ENCODE measurements at places on chromosomes 2 and 18.

DNA sequence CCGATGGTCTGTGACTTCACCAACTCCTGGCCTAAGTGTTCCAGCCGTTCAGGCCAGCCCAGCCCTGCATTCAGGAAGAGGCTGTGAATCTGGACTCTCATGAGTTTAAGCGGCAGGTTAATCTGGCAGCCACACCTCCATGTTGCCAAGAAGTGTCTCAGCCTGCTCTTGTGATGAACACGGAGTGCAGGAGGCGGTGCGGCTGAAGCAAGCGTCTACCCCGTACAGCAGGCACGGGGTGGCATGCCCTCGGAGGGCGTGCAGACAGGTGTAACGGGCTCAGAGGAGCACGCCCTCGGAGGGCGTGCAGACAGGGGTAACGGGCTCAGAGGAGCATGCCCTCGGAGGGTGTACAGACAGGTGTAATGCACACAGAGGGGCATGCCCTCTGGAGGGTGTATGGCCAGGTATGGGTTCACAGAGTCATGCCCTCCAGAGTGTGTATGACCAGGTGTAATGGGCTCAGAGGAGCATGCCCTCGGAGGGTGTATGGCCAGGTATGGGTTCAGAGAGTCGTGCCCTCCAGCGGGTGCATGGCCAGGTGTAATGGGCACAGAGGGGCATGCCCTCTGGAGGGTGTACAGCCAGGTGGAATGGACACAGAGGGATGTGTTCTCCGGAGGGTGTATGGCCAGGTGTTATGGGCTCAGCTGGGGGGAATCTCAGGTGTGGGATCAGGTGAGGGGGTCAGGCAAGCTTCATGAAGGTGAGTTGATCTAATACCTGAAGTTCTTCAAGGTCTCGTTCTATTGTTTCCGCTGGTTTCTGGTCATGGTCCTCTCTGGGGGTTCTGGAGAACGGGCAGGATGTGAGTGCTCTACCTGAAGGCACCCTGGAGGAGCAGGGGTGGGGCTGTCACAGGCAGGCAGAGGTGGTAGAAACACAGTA lies 22.6 kb downstream of the CROCC2 start:
- no peak for DNase-seq

DNA sequence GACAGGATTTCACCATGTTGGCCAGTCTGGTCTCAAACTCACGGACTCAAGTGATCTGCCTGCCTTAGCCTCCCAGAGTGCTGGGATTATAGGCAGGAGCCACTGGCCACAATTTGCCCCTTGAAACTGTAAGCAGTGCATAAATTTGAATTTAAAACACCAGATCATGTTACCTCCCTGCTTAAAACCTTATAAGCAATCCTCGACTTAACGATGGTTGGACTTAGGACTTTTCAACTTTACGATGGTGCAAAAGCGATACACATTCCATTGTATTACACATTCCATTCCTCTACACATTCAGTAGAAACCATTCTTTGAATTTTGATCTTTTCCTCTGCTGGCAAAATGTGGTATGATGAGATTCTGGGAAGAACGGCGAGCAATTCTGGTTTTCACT lies 23.2 kb upstream of the EFR3B start:
- no peak for DNase-seq

DNA sequence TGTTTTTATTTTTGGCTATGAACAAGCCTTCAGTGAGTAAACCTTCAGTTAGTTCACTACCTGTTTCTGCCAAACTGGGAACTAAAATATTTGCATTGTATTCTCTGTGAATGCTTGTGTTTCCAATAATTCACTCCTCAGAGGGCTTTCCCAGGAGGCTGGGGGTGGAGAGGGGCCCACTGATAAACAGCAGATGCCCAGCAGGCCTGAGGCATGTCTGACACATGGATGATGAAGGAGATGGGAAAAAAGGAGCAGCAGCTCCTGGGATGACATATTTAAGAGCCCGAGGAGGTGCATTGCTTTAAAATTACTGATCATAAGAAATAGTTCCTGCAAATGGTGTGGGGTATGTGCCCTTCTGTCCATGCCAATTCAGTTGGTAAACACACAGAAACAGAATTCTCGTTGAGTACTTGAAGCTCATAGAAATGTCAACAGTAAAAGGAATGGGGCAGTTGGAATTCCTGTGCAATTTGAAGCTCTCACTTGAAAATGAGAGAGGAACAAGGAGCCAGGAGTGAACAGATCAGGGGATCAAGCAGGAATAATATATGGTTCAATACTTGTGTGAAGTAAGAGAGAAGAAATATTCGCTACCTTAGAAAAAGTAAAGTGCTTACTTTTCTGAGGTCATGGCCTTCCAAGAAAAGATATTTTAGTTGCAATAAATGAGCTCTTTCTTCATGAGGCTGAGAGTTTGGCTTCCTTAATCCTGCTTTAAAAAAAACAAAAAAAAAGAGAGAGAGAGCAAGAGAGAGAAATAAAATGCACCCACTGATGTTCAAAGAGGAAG lies 22.0 kb upstream of the HNMT start:
- no peak for DNase-seq

GRCh38 chr2:66872081-66872985 lies 437.4 kb downstream of the MEIS1 start:
- DNase-seq: no peak

- no peak for DNase-seq
Measured at GRCh38 chr2:45134014-45134413, 124.8 kb upstream of the SIX2 start.

- peak; percentile 3 for DNase-seq
Measured at GRCh38 chr2:39728941-39729351, 50.1 kb downstream of the THUMPD2 start.

- no peak for DNase-seq
Measured at GRCh38 chr18:57775937-57776336, 27.2 kb downstream of the ATP8B1 start.

DNA sequence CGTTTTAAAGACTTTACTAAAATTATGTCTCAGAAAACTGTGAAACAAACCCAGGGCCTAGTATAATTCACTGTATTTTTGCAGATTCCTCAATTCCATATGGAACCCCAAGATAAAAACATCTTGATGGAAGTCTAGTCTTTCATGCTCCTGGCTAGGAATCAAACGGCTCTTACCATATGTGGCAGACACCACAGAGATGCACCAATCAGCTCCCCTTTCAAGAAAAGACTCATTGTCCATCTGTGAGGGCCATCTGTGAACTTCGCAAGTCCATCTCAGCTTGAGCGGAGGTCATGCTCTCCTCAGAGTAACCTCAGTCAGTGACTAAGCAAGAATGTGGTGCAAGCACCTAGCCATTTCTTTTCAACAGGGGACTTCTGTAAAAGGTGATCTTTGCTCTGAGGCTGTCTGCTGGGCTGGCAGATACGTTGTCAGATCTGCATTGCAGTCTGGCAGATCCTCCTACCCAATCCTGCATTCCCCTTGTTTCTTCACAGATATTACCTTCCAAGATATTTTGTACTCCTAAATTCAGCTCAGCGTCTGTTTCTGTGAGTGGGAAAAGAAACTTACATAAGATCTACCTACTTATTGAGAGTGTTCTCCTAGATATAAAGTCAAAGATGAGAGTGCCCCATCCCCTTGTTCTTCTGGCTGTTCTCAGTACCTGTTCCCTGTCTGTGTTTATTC lies 419.3 kb downstream of the SPAG16 start:
- no peak for DNase-seq

GRCh38 chr18:24979235-24979634 lies 372.7 kb downstream of the ZNF521 start:
- DNase-seq: no peak

DNA sequence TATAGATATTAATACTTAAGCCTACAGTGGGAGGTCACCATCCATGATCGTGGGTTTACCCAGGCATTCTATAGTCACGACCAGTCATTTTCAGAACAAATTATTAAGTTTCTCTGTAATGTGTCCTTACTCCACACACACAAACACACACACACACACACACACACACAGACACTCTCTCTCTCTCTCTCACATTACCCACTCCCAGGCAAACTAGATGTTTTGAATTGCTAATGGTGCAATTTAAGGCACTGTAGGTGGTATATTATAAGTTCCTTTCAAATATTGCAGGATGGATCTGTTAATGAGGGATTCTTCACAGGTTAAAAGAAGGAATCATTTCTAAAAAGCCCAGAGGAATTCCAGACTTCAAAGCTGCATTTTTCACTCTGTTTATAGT lies 657.8 kb downstream of the MBD2 start:
- no peak for DNase-seq

DNA sequence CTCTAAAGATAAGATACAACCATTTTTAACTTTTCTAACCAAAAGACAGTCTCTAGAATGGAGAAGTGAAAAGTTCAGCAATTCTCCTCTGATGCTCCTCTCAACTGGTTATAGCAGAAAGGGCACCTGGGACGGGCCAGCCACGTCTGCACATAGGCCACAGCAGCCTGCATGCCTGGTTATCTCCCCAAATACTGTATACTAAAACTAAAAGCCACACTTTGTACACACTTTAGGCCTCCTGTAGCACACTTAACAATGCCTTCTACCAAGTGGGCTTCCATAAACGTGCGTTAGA lies 179.1 kb downstream of the ANKRD44 start:
- no peak for DNase-seq

GRCh38 chr18:22838639-22839277 lies 94.4 kb upstream of the RBBP8 start:
- DNase-seq: no peak

DNA sequence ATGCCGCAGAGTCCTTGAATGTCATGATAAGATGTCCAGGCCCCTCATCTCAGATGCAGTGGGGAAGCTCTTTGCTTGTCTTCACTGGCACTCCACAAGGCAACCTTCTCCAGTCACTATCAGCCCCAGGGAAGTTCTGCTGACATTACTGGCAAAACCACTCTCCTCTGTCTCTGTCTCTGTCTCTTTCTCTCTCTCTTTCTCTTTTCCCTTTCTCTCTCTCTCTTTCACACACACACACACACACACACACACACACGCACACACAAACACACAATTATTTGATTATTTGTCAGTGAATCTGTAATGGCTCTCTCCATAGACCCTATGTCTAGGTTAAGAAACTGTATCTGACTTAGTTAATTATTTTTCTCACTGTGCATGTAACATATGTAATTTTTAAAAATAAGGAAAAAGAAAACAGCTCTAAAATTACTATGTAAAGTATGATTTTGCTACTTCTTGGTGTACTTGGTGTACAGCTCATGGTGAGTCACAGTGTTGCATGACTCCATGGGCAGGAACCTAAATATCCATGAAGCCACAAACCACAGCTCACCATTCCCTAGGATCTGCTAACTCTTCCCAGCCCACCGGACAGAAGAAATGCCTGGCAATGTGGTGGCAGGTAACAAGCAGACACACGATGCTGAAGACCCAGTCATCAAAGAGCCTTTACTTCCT lies 594.9 kb upstream of the ID2 start:
- no peak for DNase-seq

DNA sequence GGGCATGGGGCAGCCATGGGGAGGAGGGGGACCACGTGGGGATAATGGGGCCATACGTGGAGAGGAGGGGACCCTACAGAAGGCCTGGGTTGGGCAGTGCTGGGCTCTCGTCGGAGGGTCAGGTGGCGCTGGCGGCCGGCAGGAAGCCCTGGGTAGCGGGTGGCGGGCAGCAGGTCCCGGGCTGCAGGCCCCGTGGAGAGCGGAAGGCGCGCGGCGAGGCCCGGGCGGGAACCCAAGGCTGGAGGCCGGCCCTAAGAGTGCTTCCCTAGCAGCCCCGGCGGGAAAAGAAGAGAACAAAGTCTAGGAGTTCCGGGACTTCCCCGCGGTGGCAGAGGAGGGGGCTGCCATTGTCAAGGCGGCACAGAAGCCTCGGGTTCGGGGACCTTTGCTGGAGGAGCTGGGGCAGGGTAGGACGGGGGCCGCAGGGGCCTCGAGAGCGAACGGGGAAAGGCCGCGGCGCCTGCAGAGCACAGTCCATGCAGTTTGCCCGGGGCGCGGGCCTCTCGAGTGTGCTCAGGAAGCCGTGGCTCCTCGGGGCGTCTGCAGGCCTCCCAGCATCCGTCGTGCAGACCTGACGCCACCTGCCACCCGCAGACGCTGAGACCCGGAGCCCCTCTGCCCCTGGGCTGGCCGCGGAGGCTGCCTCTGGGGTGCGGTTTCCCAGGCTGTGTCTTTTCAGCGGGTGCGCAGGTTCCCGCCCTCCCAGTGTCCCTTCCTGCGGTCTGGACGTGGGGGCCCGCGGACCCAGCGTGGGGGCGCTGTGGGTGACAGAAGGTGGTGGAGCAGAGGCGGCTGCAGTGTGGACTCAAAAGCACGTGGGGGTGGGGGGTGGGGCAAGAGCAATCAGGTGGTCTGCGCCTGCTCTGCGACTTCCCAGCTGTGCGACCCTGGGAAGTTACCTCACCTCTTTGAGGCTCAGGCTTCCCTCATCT lies 19.4 kb upstream of the NCL start:
- DNase-seq: no peak

GRCh38 chr2:111657351-111657975 lies 226.5 kb downstream of the ANAPC1 start:
- DNase-seq: no peak

GRCh38 chr18:54149078-54149697 lies 75.3 kb downstream of the MBD2 start:
- DNase-seq: no peak

DNA sequence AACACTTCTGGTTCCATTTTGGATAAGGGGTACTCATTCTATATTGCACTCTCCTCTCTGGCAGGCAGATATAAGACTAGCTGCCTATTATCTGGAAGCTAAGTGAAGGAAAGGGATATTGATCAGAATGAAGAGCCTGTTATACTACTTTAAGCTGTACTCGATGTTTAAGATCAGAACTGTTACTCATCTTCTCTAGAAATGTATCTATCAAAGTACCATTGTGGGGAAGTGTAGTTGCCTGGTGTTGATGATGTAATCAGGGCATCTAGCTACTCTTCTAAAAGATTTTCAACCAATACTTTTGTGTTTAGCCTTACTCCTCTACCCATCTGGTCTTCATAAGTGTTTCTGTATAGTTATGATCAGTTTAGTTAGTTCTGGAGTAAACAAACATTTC lies 5.8 kb downstream of the CAMKMT start:
- no peak for DNase-seq

- no peak for DNase-seq
Measured at GRCh38 chr2:179787601-179788000, 73.8 kb downstream of the ZNF385B start.

DNA sequence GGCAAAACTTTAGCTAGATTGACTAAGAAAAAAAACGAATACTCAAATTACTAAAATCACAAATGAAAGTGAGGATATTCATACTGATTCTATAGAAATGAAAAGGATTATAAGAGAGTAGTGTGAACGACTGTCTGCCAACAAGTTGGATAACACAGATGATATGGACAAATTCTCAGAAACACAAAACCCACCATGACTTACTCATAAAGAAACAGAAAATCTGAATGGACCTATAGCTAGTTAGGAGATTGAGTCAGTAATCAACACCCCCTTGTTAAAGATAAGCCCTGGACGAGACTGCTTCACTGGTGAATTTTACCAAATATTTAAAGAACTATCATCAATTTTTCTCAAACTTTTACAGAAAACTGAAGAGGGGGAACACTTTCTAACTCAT lies 108.8 kb upstream of the TMEM200C start:
- DNase-seq: no peak

DNA sequence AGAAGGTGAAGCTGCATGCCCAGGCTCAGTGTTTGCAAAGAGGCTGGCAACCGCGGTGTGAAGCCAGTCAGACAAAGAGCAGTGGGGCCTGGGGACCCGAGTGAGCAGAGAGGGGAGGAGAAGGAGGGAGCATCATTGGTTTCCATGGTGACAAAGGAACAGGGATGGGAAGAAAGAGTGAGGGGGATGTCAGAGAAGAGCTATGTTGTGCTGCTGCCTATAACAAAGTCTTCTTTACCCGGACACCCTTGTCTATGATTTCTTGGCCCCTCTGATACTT lies 14.5 kb downstream of the TMEM247 start:
- no peak for DNase-seq

Measured in NCI-H2029 (cell line).